ENCODE measurements at places on chromosomes 1 and 21.

GRCh38 chr1:22711071-22711470 is 432 bp downstream of the EPHB2 start:
- no peak for DNase-seq

DNA sequence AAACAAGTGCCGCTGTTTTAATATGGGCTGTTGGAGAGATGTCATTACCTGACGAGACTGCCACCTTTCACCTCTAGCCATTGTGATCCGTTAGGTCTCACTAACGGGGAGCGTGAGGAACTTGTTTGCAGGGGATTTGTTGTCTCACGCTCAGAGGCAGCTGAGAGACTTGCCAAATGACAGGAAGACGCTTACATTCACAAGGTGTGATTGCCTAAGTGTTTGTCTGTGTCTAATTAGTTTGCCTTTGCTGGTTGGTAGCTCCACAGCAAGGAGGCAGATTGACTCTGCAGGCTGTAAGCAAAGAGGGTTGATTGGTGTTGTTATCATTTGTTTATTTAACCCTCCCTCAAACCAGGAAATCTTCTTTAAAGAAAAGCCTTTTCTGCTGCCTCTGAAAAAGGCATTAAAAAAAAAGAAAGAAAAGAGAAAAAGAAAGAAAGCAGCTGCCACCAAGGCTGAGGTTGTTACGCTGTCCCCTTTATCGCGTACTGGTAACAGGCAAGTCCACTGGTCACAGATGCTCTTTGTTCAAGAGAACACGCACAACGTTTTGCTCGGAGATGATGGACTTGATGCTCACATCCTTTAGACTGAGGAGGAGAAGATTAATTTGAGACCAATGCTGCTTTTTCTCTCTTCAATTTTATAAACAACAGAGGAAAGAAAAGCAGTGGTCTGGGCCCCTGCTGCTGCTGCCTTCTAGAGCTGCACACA is 203.9 kb downstream of the ZNF326 start:
- DNase-seq: no peak

DNA sequence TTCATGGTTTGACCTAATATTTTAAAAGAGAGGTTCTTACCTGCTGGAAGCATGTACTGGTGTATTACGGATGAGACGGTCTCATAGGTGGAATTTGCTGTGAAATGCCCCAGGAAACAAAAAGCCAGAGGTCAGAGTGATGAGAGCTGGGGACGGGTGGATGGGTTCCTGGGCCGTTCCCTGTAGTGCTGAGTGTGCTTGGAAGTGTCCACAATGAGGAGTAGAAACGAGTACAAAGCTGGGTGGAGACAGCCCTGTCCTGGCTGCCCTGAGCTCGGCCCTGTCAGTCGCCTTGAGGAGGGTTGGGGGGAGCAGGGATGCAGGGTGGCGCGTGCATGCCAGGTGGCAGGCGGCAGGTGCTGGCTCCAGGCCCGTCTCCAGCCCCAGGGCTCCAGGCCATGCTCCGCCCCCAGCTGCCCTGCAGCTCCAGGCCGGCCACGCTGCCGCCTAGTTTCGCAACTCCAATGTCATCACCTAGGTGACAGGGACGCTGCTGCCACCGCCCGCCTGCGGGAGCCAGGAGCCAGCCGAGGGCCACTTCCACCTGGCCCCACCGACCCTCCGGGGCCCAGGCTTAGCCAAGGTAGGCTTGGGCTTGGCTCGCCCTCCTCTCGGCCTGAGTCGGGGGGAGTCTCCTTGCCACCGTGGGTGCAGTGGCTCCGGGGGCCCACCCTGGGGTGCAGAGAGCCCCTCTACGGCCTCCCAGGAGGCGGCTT is 16.4 kb downstream of the TP73 start:
- no peak for DNase-seq

- DNase-seq: no peak
These were observed 258.7 kb upstream of the ADGRL4 start for GRCh38 chr1:79264975-79265818.

DNA sequence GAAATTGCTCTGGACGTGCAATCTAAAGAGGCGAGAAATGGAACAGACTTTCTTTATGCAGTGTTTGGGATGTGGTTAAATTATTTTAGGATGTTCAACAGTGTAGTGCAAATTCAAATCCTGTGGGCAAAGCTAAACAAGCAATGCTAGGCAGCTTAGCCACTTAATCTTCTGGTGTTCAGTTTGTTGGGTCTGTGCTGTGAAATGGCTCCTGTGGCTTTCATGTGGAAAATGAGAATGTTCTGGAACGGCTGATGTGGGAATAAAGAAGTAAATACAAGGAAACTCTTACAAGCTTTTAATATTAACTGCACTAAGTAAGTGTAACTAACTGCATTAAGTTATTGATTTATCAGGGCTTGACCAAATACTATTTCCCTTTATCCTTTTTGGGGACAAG is 766.6 kb downstream of the ADGRL2 start:
- no peak for DNase-seq

DNA sequence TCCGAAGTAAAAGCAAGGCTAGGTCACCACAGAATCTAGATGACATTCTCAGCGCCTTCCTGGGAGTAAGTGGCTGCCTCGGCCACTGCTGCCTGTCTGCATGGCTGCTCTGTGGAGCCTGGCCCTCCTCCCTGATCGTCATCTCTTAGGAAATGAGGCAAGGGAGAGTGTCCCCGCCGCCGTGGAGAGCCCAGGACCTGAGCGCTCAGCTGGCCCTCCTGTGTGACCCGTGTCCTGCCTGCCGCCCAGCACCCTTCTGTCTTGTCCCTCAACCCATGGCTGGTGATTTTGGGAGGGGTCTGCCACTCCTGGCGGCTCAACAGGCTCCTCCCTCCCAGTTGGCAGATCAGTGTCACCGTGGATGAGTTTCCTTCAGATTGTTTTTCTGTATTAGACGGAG is 156.4 kb upstream of the COL6A1 start:
- DNase-seq: no peak

GRCh38 chr21:37383086-37383485 is 16.5 kb downstream of the DYRK1A start:
- no peak for DNase-seq

- no peak for DNase-seq
These were observed 696.1 kb downstream of the MATN1 start for GRCh38 chr1:30027247-30027646.

GRCh38 chr1:182394055-182394775 is 2.6 kb upstream of the GLUL start:
- no peak for DNase-seq

- no peak for DNase-seq
These were observed 5.4 kb downstream of the CELF3 start for GRCh38 chr1:151711044-151711800.

DNA sequence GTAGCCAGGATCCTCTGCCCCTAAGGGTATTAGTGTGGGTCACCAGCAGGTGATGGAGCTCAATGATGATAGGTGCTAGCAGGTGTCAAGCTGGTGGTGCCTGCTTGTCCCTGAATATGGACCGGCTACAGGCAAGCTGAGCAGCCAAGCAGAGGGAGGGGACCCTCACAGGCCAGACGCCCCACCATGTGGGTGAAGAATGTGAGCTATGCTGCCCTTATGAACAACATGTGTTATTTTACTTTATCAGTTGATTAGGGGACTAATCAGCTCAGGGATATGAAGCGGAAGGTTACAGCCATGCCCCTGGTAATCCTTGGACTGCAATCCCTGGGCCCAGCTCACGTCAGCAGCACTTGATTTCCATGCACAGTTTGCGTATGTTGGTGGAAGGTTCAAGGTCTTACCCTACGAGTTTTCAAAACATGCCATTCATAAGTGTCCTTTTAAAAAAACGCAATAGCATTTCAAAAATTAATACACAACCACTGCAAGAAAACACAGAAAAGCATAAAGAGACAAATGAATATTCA is 106.0 kb downstream of the CDC7 start:
- no peak for DNase-seq

DNA sequence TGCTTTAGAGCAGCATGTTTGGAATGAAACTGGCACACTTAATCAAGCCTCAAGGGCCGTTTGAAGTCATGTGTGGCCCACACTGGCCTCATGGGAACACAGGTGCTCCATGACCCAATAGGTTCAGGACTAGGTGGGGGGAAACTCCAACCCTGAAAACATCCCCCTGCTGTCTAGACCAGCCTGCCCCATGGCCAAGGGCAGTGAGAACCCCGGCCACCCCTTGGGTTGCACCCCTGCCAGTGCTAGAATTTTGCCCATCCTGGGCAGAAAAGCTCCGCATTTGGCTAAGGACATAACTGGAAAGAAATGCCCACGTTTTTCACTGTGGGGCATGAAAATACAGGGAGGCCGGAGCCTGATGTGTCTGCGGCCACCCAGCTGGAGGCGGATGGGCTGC is 6.1 kb upstream of the PTGER3 start:
- no peak for DNase-seq

GRCh38 chr1:157325220-157325619 is 187.0 kb upstream of the ETV3 start:
- no peak for DNase-seq

DNA sequence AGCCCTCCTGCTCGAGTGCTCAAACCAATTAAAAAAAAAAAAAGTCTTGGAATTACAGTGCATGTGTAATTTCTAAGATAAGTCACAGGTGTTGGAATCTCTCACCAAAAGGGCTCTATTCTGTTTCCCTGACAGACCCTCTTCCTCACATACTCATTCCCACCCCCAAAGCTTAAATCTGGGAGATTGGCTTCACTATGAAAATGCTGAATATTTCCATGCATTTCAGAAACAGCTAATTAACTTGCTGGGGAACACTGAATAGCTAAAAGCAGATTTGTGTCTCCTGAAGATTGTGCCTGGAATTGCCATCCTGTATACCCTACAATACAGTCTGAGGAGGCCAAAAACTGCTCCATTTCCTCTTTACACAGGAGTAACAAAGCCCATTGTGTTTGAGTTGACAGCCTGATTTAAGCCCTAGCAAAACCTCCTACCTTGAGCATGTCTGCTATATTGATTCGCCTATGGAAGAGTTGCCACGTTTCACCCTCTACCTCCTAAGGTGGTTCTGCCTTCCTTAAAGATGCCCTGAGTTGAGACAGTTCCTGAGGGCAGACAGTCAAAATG is 1.4 kb upstream of the PIK3R3 start:
- DNase-seq: no peak

DNA sequence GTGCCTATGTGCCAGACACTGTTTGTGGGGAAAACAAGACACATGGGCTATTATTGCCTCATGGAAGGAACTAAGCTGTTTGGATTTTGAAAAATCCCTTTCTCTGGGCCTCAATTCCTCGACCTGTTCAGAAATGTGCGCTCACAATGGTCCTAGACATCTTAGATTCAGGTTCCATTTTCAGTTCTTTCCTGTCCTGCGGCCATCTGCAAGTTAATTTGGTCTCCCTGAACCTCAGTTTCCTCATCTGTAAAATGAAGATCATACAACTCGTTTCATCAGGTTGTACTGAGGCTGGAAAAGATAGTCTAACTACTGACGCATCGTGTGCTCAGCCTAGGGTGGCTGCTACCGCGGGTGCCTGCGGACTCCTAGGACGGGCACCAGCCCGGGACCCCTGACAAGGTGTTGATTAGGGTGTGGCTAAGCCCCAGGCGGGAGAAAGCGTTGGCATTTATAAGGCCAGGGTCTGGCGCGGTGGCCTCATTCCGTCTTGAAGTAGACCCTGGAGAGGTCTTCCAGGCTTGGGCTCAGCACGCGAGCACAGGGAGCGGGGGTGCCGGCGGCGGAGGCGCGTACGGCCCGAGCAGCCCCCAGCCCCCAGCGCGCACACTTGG is 493 bp upstream of the ELOA start:
- DNase-seq: peak; percentile 7

DNA sequence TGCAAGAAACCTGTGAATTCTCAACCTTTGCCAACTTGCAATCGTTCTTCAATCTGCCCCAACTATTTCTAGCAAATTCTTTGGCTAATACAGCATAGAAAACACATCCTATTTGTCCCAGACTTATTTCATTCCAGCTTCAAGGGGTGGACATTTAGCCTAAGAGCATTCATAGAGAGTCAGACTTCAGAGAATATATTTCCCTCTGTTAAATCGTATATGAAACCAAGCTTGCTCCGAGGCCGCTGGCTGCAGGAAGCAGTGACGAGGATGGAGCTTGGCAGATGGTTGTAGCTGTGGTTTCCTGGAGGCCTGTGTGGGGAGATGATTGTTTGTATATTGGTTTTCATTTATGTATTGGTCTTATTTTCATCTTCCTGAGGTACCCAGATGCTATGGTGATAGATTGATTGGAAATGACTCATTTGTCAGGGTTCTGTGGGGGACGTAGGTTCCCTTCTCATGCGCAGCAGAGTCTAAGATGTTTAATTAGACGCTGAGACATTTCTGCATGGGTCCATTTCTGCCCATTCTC is 26.1 kb downstream of the MAN1C1 start:
- DNase-seq: no peak

DNA sequence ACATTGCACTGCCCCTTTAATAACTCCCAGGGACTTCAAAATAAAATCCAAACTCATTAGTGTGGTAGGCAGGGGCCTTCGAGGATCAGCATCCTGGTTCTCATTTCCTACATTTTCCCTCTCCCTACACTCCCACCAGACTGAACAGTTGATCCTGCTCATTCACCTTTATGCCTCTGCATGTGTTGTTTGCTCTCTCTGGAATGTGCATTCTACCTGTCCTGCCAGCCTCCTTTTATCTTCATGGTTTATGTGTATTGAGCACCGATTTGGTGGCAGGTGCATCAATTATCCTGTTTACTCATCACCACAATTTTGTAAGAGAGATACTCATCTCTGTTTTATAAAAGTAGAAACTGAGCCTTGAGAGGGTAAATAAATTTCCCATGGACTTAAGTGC is 125.0 kb downstream of the ADSS2 start:
- DNase-seq: no peak

- no peak for DNase-seq
These were observed 4.2 kb upstream of the SIPA1L2 start for GRCh38 chr1:232634096-232634495.

DNA sequence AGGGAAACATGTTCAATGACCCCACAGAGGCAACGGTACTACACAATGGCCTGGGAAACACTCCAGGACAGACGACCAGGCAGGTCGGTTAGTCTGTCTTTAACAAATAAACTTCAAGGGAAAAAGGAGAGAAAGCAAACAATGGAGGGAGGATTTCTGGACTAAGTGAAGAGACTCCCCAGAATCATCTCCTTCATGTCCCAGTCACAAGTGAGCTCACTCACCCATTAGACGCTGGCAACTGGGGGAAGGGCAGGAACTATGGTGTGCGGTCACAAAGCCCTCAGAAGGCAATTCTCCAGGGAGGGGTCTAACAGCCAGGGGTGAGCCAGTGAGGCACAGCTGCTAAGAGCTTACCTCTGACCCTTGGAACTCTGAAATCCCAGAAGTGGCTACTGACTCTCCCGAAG is 55.7 kb upstream of the NADK start:
- no peak for DNase-seq

- DNase-seq: no peak
These were observed 485.9 kb downstream of the OMA1 start for GRCh38 chr1:58060559-58061170.

DNA sequence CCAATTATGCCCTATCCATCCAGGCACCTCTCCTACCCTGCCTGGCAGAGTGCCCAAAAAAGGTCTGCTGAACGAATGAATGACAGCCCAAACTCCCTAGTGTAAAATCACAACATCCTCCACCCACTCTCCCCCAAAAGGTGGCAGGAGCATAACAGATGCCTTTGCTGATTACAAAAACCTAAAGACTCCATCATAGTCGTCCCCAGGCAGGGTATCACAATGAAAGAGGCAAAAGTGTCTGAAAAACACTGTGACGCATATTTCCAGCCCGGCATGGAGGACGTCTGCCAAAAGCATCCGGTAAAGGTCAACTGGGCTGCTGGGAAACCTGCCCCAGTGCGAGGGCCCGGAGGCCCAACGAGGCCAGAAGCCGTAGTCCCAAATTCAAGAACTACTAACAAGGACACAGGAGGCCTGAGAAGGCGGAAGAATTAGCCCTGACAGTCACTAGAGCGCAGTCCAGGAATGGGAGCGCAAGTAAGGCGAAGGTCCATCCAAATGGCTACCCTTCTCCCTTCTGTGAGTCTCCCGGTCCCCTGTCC is 576 bp downstream of the SMIM12 start:
- no peak for DNase-seq

Data from stimulated activated CD4-positive, alpha-beta T cell treated with anti-CD3 and anti-CD28 coated beads, Interleukin-1b, Interleukin-23, amount 100 ng/mL, for 24 hours (primary cell).